ENCODE measurements at places on chromosomes 11 and 22. TPM values are rescaled to one million over a fixed set of nuclear protein-coding genes. Genes with fewer than 3 reads are reported as not detected.

Gene XRCC6
- total RNA-seq, result 369 TPM

- peaks cover 91% of the 10 kb centered on the region for H3K4me1 ChIP-seq
- H3K4me3 ChIP-seq, result no peak overlapping the region
- H3K36me3 ChIP-seq, result peaks cover 41% of the 10 kb centered on the region
- DNase-seq, result no peak
- H3K27ac ChIP-seq, result peak overlapping the region; percentile 28
These were observed 9.7 kb downstream of the TEAD1 start for GRCh38 chr11:12683874-12684273.

GRCh38 chr11:33564856-33565453 is 135.7 kb downstream of the C11orf91 start:
- H3K4me1 ChIP-seq, result no peaks in the 10 kb centered on the region
- H3K27ac ChIP-seq, result no peak overlapping the region
- H3K36me3 ChIP-seq, result no peaks in the 10 kb centered on the region
- no peak overlapping the region for H3K4me3 ChIP-seq

- peaks cover 35% of the 10 kb centered on the region for H3K4me1 ChIP-seq
- H3K4me3 ChIP-seq, result peak overlapping the region; percentile 95
- DNase-seq, result peak; percentile 89
- peak overlapping the region; percentile 87 for H3K27ac ChIP-seq
- no peaks in the 10 kb centered on the region for H3K27me3 ChIP-seq
These were observed 1.1 kb downstream of the MTFP1 start for GRCh38 chr22:30426388-30427353.

DNA sequence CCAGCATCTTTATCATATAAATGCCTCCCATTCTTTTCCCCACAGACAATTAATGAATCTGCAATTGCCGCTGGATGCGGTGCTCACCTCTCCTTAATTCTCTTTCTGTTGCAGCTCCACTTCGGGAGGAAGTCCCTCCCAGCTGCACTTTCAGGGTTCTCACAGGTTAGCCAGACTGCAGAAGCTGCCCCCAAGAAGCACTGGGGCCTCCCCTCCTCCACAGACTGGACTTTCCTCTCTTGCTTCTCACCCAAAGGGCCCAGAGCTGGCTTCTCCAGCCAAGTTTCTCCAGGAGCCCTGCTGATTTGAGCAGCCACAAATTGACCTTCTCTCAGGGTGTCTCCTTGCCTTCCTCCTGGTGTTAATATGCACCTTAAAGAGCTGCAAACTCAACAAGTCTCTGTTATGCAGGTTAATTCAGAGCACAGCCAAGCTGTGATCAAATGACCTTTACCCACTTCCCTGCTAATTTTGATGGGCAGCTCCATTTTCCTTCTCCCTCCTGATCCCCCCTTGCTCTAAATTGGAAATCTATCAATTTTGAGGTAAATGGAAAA is 298.9 kb downstream of the BUD13 start:
- H3K4me1 ChIP-seq, result peaks cover 9% of the 10 kb centered on the region
- no peaks in the 10 kb centered on the region for H3K36me3 ChIP-seq
- no peak overlapping the region for H3K27ac ChIP-seq
- DNase-seq, result no peak
- no peak overlapping the region for H3K4me3 ChIP-seq
